ENCODE measurements at places on chromosomes 7 and 10.

- DNase-seq: no peak
Observed at GRCh38 chr10:51204701-51205100, 130.4 kb downstream of the PRKG1 start.

GRCh38 chr10:125152450-125153368, 7.7 kb downstream of the CTBP2 start:
- no peak for DNase-seq

DNA sequence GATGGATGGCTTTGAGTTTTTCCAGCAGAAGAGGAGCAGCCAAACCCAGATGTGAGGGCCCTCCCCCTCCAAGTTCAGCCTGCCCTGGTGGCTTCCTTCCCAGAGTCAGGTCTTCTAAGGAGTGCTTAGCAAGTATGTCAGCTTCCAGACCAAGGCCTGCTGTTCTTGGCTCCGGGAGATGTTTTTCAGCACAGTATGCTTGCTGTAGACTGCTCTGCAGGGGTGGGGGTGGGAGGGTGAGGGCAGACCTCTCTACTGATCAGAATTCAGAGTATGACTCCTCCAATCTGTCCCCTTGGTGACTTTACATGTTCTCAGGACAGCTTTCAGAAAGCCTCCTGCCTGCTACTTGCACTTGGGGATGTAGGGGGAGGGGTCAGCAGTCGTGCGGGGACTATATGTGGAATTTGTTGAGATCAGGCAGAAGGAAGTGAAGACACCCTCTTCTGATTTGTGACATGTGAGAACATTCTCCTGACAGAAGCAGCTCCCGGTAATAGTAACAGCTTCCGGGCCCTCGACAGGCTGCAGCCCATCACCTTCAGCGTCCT, 516.4 kb upstream of the ZMIZ1 start:
- DNase-seq: no peak

- DNase-seq: no peak
Observed at GRCh38 chr7:24836084-24836483, 78.8 kb upstream of the GSDME start.

DNA sequence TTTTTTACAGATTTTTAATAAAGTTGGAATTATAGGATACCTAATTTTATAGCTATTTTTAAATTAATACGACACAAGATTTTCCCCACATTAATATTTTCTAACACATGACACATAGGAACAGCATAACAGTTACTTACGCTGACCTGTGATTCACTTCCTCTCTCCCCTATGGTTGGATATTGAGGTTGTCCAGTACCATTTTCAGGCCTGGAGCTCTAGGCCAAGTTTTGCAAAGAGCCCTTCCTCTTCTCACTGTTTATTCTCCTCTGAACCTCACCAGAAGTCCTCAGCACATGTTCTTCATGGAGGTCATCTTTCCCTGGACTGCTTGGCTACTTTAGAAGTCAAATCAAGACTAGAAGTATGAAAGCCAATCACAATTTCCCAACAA, 28.2 kb downstream of the LYZL1 start:
- DNase-seq: no peak

DNA sequence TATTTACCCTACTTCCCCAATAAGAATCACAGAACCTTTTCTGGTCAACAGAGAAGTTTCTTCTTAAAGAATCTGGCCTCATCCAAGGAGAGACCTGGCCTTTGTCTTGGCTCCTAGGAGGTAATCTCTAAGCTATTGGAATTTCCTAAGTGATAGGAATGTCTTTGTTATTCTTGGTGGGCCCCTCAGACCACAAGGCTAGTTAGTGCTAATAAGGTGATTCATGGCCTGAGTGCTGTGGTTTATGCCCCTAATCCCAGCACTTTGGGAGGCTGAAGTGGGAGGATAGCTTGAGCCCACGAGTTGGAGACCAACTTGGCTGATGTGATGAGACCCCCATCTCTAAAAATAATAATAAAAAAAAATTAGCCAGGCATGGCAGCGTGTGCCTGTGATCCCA, 60.0 kb upstream of the CYP2C18 start:
- no peak for DNase-seq

DNA sequence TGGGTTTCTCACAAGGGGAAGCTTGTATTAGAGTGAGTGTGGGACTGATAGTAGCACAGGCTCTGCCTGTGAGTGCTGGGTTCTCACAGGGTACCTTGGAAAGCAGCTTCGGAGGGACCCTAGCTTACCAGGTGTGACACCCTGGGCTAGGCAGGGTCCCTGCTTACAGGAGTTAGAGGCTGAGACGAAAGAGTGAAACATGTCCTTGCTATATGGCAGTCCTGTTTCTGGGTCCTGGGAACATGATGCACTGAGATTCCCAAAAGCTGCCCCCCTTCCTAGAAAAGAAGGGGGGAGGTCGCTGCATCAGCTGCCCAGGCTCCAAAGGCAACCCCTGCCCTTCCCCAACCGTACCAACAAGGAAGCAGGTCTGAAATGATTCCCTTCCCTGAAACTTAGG, 6.3 kb upstream of the ARHGAP22 start:
- DNase-seq: no peak

DNA sequence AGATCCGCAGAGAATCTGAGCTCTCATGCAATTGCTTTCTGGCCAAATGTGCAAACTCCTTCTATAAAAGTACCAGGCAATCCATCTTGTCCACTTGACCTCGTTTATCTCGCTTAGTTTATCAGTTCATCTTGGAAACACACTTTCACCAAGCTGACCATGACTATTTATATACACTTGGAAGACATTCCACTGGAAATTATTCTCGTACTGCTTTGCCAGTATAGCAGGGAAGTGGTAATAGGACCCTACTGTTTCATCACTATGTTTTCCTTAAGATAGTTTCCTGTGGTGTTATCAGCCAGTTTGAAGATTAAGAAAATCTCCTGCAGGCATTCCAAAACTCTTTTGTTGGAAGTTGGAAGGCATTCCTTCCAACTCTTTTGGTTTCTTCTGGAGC, 115.3 kb upstream of the FAM171A1 start:
- no peak for DNase-seq

- DNase-seq: no peak
Observed at GRCh38 chr10:95122736-95123135, 53.4 kb upstream of the CYP2C8 start.

DNA sequence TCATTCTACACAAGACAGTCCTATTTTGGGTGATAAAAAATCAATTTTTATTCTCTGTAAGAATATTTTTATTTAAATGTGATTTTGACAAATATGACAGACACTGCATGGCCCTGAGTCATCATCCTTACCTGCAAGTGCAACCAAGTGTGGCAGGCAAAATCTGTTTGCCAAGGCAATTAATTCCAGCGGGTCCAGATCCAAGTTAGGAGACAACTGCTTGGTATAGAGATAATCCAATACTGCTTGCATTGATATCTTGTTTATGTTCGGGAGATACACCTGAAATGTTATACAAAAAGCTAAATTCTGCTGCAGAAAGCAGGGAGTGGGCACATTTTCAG, 66.2 kb downstream of the RHOBTB1 start:
- DNase-seq: no peak

- DNase-seq: no peak
Observed at GRCh38 chr10:60781661-60782060, 3.4 kb downstream of the CDK1 start.

DNA sequence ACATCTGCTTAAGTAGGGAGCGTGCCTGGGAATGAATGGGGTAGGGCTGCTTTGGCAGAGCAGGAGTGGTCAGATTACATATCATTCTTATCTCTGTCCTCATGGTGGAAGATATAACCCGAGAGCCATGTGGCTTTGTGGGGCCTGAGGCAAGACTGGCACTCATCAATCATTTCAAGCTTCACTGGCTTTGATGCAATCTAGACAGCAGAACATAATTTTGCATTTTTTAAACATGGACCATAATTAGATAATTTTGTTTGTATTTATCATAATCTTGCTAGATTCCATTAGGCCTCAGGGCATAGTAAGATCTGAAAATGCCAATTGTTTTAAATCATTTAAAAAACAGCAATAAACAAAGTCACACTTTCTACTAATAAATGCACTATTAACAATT, 480.3 kb downstream of the NXPH1 start:
- no peak for DNase-seq

DNA sequence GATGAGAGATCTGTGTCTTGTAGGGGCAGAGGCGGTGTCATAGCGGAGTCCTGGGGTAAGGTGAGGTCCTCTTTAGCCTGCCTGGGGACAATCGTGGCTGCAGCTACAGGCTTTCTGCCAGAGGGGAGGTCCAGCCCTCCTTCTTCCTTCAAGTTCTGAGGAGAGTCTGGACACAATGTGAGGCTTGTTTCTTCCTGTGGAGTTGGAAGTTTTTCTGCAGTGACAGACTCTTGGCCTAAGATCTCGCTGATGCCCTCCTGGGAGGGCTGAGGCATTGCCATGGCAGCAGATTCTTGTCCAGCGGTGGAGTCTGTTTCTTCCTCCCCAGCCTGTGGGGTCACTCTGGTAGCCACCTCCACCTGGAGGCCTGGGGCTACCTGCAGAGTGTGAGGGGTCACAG, 4.4 kb downstream of the NACAD start:
- DNase-seq: no peak

DNA sequence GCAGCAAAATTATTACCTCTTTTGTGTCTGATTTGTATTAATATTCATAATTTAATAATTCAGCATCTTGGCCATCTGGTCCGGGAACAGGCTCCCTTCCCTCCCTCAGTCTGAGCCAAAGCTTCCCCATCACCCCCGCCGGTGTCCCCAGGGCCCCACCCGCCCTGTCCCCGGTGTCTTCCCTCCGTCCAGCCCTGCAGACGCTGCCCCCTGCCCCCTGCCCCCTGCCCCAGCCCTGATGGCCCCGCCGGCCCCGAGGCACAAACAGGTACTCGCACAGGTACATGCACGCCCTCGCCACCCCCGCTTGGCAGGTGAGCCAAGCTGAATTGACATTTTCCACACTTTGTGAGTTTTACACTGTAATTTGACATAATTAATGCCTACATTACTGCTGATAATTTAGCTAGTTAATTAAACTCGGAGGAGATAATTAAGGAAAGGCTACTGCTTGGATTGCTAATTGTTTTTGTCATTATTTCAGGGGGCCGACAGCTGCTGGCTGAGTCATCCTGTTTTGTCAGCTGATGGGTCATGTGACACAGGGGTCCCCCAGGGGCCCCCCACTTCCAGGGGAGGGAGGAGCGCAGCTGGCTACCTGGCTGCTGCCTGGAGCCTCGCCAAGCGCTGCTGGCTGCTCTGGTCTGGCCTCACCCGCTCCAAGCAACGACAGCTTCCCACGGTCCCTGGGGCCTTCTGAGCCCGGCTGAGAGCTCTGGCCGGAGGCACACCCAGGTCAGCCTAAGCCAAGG, 36.6 kb downstream of the MICALL2 start:
- DNase-seq: no peak

GRCh38 chr7:90629297-90629918, 33.3 kb downstream of the CDK14 start:
- no peak for DNase-seq

GRCh38 chr7:31036924-31037323, 15.2 kb upstream of the ADCYAP1R1 start:
- no peak for DNase-seq

DNA sequence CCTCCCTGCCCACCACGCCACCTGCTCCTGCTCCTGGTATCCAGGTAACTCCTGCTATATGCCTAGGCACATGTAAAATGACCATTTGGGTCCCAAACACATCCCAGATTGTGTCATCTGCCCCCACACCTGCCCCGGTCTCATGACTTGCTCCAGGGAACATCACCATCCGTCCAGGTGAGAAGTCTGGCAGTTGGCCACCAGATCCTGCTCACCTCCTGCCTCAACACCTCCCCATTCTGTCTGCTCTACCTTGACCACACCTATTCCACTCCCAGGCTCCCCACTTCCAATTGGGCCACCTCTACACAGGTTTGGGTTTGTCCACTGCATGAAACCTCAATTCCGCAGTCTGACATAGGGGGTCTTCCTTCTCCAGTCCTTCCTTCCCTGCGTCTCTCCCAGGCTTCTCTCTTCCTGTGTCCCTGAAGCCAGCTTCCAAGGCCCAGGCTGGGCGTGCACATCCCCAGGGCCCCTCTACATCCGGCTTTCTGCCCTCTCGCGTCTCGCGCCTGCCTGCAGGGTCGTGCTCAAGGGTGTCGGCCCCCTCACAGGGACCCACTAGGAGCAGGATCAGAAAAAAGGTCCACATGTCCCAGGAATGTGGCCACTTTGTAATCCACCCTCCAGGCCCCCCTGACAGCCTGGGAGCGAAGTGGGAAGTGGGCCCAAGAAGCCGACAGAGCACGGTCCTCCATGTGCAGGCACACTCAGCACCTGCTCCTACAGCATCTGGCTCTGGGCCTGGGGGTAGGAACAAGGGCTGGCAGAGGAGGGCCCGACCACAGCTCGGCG, 49.3 kb upstream of the DAGLB start:
- no peak for DNase-seq

- no peak for DNase-seq
Observed at GRCh38 chr10:103042129-103042528, 124.0 kb downstream of the CNNM2 start.

DNA sequence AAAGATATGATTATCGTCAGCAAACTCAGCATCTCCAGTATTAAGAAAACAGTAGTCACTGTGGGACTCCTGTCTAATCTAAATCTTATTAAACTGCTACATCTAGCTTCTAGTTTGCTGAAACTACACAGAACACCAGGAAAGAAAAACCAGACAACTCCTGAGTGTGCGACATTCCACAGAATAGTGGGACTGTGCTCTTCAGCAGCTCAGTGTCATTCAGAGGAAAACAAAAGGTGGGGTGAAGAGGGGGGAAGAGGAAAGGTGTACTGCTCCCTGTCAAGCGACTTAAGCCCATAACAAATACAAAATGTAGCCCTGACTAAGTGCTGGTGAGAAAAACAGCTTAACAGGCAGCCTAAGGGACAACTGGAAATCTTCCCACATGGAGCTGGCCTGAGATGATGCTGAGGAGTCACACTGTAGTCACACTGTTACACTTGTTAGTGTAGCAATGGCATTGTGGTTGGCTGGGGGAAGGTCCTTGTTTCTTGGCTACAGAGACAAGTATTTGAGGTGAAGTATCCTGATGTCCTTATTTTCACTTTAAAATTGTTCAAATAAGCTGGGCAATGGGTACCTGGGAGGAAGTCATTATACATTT, 135.5 kb downstream of the USP6NL start:
- DNase-seq: no peak

DNA sequence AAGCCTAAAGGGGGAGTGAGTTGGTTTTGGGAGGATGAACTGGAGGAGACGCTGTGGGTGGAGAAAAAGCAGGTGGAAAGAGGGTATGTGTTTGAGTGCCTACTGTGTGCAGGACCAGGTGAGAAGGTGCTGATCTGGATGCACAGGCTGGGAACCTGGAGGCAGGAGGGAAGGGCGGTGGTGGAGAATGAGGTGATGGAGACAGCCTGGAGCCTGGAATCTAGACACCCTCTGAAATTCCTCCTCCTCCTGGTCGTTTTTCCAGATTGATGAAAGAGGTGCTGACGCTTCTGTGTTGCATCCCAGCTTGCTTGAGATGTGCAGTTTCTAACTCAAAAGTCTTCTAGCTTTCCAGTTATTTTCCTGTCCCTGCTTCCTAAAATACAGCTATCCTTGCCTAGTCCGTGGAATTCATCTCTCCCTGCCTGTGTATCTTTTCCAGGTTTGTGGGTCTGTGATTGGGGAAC, 67.5 kb downstream of the LRMDA start:
- DNase-seq: no peak

DNA sequence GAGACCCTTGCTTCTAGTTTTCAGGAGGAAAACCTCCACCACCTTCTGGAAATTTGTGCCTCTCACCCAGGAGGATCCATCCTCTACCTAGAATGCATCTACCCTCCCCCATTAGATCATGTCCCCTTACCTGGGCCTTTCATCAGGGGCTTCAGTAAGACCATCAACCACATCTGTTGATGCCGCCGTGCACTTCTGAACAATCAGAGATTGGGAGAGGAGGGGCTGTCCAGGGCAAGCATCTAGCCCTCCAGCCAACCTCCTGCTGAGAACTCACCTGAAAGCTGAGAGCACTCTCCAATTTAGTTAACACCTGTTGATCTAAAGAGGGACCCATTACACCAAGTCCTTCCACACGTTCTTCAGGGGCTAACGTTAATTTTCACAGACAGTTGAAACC, 57.6 kb upstream of the PIK3CG start:
- DNase-seq: no peak

Measured in HS-5 (cell line).